ENCODE measurements at places on chromosomes 11 and 22.
A peak's percentile ranks its signal among the peaks of the same experiment; 100 is the strongest.

DNA sequence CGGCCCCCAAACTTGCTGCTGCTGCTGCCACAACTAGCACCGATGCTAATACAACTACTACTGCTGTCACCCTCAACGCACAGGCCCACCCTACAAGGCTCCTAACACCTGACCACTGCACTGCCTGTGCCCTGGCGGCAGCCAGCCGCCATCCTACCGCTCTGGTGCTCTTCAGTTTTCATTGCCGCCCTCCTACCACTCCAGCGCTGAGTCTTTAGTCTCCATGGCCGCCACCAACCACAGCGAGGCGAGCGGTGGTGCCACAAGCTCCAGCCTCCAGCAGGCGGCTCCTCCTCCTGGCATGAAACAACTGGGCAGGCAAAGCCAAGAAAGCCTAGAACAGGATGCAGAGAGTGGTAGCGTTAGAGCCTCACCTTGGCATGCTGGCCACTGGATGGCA lies 5.0 kb upstream of the RFPL3 start:
- no peak for DNase-seq

DNA sequence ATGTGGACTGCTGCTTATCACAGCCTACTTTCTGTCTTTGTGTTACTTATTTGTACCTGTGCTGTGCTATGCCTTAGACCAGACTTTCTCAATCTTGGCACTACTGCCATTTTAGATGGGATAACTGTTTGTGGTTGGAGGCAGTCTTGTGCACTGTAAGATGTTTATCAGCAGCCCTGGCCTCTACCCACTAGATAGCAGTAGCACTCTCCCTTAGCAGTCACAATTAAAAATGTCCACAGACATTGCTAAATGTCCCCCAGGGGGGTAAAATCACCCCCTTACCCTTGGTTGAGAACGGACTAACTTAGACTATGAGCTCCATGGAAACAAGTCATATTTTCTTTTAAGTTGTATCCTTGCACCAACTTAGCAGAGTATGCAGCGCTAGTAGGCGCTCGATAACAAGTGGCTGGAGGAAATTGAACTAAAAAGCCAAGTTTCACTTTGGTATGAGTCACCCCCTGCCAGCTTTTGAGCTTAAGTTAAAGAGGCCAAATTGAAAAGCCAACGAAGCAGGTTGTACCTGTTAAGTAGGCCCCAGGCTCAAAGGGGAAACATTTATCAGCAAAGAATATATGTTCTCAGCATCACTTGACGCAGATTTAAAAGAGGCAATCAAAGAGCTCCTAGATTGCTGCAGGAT lies 304.8 kb upstream of the SORL1-AS1 start:
- no peak for DNase-seq

GRCh38 chr22:19921544-19922081 lies 20.0 kb upstream of the COMT start:
- DNase-seq = no peak

GRCh38 chr11:32792948-32793475 lies 1.4 kb downstream of the CCDC73 start:
- DNase-seq = peak; percentile 17

DNA sequence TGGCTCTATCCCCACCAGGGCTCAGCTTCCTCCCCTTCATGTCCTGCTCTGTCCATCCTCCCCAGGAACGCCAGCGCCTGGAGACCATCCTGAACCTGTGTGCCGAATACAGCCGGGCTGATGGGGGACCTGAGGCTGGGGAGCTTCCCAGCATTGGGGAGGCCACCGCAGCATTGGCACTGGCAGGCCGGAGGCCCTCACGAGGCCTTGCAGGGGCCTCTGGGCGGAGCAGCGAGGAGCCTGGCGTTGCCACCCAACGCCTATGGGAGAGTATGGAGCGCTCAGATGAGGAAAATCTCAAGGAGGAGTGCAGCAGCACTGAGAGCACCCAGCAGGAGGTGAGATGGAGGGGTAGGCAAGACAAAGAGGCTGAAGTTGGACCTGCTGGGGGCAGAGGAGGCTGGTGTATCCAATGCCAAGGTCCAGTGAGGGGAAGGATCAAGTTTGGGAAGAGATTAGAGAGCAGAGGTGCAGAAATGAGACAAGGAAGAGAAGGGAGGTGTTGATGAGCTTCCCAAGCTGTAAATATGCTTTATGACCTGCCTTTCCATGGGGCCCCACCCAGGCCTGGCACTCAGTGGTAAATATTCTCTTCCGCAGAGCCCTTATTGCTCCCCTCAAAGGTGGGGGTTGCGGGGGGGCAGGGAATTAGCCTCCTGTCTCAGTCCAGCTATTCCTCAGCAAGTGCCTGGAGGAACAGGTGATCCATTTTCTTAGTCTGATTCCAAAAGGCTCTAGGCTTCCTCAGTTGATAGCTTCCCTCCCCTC lies 23.9 kb downstream of the PHLDB1 start:
- no peak for DNase-seq

GRCh38 chr11:106608677-106609076 lies 409.6 kb downstream of the GUCY1A2 start:
- DNase-seq = no peak

- no peak for DNase-seq
Measured at GRCh38 chr11:17563231-17563646, 16.2 kb downstream of the OTOG start.

GRCh38 chr11:102934735-102935134 lies 20.8 kb downstream of the MMP13 start:
- no peak for DNase-seq

DNA sequence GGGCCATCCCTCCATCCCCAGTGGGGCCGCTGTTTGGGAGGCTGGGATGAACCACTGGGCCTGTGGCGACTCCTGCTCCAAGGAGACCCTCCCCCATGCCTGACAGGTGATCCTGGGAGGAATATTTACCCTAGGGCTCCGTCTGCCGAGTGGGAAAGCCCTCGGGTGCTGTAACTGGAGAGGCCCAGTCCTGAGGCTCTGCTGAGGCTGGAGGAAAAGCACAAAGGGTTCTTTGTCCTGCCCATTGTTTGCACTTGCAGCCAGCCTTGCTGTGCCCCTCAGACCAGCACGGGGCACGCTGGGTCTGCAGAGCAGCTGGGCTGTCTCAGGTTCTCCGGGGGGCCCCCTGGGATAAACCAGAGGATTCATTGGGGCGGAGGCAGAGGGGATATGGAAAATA lies 321.1 kb downstream of the MN1 start:
- no peak for DNase-seq

GRCh38 chr11:75677909-75678308 lies 9.1 kb upstream of the MAP6 start:
- no peak for DNase-seq

- DNase-seq = no peak
Measured at GRCh38 chr22:36258701-36259614, 6.0 kb downstream of the APOL1 start.

GRCh38 chr11:85746670-85747069 lies 60.7 kb upstream of the CCDC89 start:
- no peak for DNase-seq

DNA sequence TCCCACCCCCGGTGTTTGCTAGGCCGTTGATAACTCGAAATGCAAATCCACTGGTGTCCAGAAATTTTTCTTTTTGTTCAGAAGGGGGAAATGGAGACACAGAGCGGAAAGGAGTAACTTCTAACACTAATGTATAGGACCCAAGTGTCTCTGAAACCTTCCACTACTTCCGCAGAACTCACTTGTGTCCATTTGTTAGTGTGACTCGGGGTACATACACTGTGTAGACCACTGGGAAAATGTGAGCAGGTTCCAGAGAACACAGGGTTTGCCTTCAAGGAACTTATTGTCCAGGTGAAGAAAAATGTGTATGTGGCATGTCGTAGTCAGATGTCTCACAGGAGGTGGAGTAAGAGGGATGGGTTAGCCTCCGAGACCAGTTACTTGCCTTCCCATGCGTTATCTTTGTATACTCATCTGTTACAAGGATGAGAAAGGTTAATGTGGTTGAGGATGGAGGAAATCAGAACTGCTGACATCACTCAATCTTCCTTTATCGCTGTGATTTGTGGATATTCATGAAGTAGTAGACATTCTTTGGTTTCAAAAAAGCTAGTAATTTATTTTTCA lies 857 bp downstream of the ARCN1 start:
- no peak for DNase-seq

DNA sequence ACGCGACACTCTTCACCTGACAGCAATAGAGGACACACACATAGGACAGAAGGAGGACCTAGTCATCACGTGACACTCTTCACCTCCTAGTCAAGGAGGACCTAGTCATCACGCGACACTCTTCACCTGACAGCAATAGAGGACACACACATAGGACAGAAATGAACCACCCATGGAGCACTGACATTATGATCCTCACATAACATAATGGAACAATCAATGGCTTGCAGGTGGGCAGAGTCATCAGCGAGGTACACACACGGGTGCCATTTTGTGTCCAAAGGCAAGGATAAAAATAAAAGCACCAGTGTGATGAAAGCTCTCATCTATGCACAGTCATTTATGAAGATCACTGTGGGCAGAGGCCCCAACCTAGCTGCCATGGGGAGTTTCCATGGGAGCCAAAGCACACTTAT lies 354.7 kb downstream of the LARGE1 start:
- DNase-seq = no peak

DNA sequence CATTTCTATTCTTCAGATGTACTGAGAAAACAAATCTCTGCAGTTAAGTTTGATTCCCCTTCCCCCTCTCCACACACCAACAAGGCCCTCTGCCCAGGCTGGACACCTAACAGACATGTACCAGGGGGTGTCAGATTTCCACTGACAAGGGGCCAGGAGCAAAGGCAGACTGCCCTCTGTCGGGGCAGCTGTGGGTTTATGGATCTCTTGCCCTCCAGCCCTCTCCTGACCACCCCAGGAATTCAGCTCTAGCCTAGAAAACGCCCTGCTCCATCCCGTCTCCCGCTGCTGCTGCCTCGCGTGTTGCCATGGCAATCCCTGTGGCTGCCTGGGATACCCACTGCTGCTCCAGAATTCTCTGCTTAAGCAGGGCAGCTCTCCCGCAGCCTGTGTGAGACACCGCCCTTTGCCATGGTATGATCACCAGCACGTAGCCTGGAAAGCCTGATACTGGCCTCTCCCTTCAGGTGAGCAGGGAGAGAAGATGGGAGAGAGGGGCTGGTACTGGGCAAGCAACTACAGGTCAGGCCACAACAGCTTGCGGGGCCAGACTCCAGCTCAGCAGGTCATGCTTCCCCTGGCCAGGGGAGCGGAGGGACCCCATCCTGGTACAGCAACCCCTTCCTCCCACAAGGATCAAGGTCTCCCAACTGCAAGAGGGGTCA lies 41.6 kb downstream of the BUD13 start:
- DNase-seq = no peak

DNA sequence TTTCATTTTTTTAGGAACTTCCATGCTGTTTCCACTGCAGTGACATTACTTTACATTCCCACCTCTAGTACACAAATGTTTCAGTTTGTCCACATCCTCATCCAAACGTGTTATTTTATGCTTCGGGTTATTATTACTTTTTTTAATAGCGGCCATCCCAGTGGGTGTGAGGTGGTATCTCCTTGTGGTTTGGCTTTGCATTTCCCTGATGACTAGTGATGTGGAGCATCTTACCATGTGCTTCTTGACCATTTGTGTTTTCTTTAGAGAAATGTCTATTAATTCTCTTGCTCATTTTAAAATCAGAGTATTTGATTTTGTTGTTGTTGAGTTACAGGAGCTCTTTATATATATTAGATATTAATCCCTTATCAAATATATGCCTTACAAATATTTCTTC lies 70.3 kb upstream of the ANO1 start:
- no peak for DNase-seq

- no peak for DNase-seq
Measured at GRCh38 chr11:103587901-103588788, 448.3 kb upstream of the DDI1 start.

DNA sequence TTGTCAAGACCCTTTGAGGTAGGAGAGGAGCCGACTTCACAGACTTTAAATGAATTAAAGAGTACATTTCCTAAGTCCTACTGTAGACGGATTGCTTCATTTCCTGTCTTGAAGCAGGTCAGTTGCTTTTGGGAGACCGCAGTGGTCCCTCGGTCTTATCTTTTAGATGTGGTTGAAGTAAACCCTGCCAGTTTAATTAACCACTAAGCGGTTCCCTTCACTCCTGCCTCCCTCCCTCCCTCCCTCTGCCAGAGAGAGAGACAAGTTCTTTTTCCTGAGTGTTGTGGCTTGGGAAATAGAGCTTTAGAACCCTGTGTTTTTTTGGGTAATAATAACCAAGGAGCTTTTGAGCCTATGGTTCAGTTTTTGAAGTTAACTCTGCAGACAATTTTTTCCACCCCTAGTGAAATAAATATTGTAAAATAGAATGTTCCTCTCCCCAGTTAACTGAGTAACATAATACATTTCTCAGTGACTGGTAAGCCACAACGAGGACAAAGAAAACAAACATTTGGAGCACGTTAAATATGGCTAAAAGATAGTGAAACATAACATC lies 147.5 kb downstream of the LDLRAD3 start:
- DNase-seq = no peak

GRCh38 chr11:93169950-93170561 lies 27.7 kb downstream of the SLC36A4 start:
- DNase-seq = no peak

Measured in urinary bladder (tissue), 4 donors.